ENCODE measurements at places on chromosomes 6 and 20. TPM values are rescaled to one million over a fixed set of nuclear protein-coding genes. Genes with fewer than 3 reads are reported as not detected.

CCDC170 gene
- total RNA-seq, result 0.17 TPM

RIMS4 gene
- 0.24 TPM for total RNA-seq

SAMHD1 gene
- 10.9 TPM for total RNA-seq

DEFB128 gene
- total RNA-seq, result not detected

ABT1 gene
- 18.1 TPM for total RNA-seq

RSPH4A gene
- 0.24 TPM for total RNA-seq

POM121L2 gene
- total RNA-seq, result not detected

NFKBIL1 gene
- total RNA-seq, result 17.2 TPM

ZNF831 gene
- total RNA-seq, result not detected

NOX3 gene
- total RNA-seq, result not detected

HLA-G gene
- not detected for total RNA-seq

TPMT gene
- total RNA-seq, result 9.8 TPM

PGBD1 gene
- 11.6 TPM for total RNA-seq

LYRM4 gene
- total RNA-seq, result 50.9 TPM

PSORS1C2 gene
- not detected for total RNA-seq

DTNBP1 gene
- 28.2 TPM for total RNA-seq

NTSR1 gene
- 8.7 TPM for total RNA-seq

TMEM244 gene
- not detected for total RNA-seq

SLC22A23 gene
- 6.2 TPM for total RNA-seq

BIRC7 gene
- not detected for total RNA-seq

RNF39 gene
- not detected for total RNA-seq

EYA2 gene
- not detected for total RNA-seq
